ENCODE measurements at places on chromosomes 7 and 10.

- DNase-seq: no peak
Observed at GRCh38 chr10:123649676-123650075, 16.5 kb upstream of the GPR26 start.

- DNase-seq: no peak
Observed at GRCh38 chr10:18400201-18400905, 251.0 kb downstream of the NSUN6 start.

DNA sequence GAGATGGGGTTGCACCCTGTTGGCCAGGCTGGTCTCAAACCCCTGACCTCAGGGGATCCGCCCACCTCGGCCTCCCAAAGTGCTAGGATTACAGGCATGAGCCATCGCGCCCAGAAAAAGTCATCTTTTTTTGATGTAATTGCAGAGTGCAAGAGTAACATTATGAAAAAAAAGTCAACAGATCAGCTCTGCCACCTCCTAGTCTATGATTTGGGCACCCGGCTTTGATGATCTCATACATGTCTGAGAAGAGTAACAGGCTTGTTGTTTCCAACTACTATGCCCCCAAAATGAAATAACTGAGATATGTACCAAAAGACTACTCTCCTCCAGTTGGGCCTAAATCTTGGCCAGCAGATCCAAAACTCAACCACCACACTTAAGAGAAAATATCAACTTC is 40.8 kb downstream of the VOPP1 start:
- no peak for DNase-seq

DNA sequence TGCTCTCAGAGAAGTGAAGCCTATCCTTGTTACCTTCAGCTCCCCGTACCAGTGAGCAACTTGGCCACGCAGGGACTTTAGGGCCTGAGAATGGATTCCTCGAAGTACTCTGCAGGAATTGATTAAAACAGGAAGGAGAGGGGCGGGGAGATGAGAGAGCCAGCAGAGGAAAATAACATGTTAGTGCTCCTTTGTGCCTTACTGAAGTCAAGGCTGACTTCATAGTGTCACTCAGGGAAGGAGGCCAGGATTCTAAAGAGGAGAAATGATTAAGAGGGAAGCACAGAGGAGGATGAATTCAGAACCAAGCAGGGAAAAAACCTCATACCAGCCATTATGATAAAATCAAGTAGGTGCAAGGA is 195.6 kb upstream of the RHOBTB1 start:
- no peak for DNase-seq
